ENCODE measurements at places on chromosomes 12 and 14. TPM values are rescaled to one million over a fixed set of nuclear protein-coding genes. Genes with fewer than 3 reads are reported as not detected.

Gene RAB35
- polyA plus RNA-seq: 34.9 TPM

Gene CMA1
- polyA plus RNA-seq: not detected

Gene BCL2L14
- not detected for polyA plus RNA-seq

Gene C12orf50
- not detected for polyA plus RNA-seq

Gene KRT74
- polyA plus RNA-seq: not detected

Gene POMT2
- 0.36 TPM for polyA plus RNA-seq

Gene ACOT4
- polyA plus RNA-seq: 9.8 TPM

Gene BTG1
- 487 TPM for polyA plus RNA-seq

Gene CYP46A1
- polyA plus RNA-seq: not detected

Gene COX8C
- not detected for polyA plus RNA-seq

Gene TMEM117
- 2.0 TPM for polyA plus RNA-seq

Gene BHLHE41
- polyA plus RNA-seq: not detected

Gene FZD10
- not detected for polyA plus RNA-seq

Gene ZNF891
- polyA plus RNA-seq: 0.37 TPM

Gene TAS2R43
- not detected for polyA plus RNA-seq

Gene ART4
- not detected for polyA plus RNA-seq

Gene LRRC9
- polyA plus RNA-seq: not detected

Gene SCN8A
- polyA plus RNA-seq: 0.04 TPM

Gene PLXNC1
- polyA plus RNA-seq: 2.3 TPM

Gene HOXC12
- polyA plus RNA-seq: not detected

Gene FGF23
- not detected for polyA plus RNA-seq

Gene HSPB8
- polyA plus RNA-seq: not detected

Data from immature natural killer cell (primary cell).